NCI-H1092 treated with DMSO at 0.1 percent for 48 hours (cell line): ENCODE measurements at places on chromosomes 1 and 21.

GRCh38 chr1:101235216-101235695 lies 1.6 kb upstream of the S1PR1 start:
- DNase-seq: no peak

DNA sequence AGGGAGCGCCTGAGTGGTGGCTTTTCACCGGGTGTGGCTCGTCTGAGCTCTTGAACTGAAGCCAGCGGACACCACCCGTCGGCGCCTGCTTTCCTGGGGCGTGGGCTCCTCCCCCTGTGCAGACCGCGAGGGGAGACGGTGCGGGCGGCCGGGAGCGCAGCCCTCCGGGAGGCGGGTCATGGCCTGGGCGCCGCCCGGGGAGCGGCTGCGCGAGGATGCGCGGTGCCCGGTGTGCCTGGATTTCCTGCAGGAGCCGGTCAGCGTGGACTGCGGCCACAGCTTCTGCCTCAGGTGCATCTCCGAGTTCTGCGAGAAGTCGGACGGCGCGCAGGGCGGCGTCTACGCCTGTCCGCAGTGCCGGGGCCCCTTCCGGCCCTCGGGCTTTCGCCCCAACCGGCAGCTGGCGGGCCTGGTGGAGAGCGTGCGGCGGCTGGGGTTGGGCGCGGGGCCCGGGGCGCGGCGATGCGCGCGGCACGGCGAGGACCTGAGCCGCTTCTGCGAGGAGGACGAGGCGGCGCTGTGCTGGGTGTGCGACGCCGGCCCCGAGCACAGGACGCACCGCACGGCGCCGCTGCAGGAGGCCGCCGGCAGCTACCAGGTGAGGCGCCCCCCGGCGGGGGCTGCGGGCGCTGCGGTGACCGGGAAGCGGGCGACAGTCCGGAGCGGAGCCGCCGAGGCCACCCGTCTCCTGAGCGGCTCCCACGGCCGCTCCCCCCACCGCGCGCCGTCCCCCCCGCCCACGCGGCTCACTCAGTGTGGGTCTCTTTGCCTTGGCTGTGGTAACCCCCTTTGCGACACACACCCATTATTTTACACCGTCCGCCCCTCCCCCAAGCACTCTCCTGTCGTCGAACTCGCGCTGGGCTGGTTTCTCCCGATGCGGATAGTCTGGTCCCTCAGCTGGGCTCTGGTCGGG lies at the start of gene TRIM58:
Gene TRIM58 (plus strand): TSS at position 119 of the 916 bp plus-strand sequence. CDS start 60 bp downstream, at position 179.
- DNase-seq: no peak

DNA sequence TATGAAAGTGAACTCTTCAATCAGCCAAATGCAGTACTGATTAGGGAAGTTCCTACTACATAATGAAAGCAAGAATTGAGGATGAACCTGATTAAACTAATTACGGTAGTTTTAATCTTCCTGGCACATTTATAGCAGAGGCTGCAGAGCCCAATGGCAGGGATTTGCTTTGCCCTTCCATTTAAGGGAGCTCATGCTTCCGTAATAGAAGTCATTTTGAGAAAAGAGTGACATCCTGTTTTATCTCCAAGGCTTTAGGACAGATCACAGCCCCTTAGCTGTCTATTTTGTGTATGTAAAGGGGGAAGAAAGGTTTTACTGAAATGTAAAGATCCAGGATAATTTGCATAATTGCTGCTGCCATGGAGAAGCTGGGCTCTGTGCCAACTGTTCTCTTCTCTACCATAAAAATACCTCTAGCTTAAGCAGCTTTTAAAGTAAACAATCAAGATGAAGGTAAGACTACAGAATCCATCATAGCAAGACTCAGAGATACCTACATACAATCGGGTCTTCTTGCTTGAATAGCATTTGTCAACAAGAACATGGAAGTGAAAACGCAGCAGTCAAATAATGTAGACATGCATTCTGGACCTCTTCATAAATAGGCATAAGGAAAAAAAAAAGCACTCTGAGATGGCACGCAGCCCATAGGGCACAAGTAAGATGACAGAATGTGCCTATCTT lies 62.5 kb downstream of the ASH1L start:
- DNase-seq: peak; percentile 70

- no peak for DNase-seq
Observed at GRCh38 chr21:44726826-44727225, 15.5 kb upstream of the TSPEAR start.

DNA sequence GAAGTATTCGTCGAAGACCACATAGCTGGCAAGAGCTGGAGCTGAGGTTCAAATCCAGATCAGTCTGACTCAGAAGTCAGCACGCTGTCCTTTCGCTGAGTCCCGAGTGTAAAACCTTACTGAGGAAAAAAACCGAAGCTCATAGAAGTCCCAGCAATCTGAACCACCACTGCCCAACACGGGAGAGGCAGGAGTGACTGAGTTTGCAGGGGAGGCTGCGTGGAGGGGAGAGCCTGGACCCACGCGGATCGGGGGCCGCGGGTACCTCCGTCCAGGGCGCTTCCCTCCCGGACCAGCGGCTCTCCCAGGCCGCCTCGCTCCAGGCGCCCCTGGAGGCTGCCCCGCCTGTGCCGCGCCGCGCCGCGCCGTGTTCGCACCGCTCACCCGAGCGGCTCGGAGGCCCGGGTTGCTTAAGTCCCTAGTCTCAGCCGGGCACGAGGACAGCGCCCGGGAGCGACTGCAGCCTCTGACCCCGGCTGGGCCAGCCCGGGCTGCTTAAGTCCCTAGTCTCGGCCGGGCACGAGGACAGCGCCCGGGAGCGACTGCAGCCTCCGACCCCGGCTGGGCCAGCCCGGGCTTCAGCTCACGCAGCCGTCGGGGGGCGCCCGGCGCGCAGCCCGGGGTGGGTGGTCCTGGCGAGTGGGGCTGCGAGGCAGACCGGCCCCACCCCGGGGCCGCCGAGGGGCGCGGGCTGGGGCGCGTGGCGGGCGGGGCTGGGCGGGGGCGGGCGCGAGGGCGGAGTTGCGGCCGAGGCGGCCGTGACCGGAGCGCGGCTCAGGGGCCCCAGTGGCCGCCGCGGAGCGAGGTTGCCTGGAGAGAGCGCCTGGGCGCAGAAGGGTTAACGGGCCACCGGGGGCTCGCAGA lies at the start of gene ADAMTSL4:
Gene ADAMTSL4 (plus strand): TSS at position 777 of the 864 bp plus-strand sequence. CDS start 2,881 bp downstream, outside the sequence.
- DNase-seq: peak; percentile 69

DNA sequence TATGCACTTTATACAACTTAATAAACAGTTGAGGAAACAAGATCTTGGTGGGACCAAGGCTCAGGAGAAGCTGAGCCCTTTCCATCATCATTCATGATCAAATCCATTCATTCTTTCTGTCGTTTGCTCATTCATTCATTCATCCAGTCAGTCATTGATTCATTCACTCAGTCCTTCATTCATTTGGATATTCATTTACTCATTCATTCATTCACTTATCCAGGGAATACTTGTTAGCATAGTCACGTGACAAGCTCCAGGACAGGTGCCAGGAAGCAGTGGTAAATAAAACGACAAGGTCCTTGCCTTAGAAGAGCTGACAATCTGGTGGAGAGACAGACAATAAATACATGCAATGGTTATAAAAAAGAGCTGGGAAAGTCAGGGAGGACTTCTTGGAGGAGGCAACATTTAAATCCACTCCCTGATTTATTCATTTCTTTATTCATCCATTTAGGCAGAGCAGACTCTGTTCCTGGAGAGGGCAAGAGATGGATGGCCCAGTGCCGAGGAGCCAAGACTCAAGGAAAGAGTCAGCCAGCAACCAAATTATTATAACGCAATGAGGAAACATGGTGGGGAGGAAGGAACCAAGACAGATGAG lies 74.1 kb upstream of the CASZ1 start:
- DNase-seq: peak; percentile 31

GRCh38 chr1:229841230-229841629 lies 215.2 kb downstream of the URB2 start:
- DNase-seq: no peak

GRCh38 chr21:31580866-31581276 lies 78.6 kb upstream of the SOD1 start:
- DNase-seq: peak; percentile 65

DNA sequence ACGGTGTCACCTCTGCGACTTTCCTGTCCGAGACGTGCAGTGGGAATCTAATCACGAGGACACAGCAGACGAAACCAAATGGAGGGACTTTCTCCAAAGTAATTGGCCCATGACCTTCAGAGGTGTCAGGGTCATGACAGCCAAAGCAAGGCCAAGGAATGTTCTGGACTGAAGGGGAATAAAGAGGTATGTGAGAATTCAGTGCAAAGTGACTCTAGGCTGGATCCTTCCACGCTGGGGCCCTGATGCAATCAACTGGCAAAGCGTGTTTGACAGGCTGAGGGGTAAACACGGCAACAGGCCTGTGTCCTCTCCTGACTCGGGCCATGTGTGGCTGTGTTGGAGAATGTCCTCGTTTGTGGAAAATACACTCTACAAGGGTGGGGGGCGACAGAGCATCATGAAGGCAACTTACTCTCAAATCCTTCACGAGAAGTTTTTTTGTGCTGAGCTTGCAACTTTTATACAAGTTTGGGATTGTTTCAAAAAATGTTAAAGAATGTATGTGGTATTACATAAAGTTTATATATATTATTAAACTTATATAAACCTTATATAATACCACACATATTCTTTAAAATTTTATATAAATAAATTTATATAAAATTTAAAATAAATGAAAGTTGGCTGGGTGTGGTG lies 1.7 kb downstream of the CFAP74 start:
- DNase-seq: no peak

GRCh38 chr1:244920911-244921761 lies 56.8 kb upstream of the HNRNPU start:
- DNase-seq: no peak

- peak; percentile 80 for DNase-seq
Observed at GRCh38 chr1:36486439-36487335, 4.0 kb upstream of the CSF3R start.

DNA sequence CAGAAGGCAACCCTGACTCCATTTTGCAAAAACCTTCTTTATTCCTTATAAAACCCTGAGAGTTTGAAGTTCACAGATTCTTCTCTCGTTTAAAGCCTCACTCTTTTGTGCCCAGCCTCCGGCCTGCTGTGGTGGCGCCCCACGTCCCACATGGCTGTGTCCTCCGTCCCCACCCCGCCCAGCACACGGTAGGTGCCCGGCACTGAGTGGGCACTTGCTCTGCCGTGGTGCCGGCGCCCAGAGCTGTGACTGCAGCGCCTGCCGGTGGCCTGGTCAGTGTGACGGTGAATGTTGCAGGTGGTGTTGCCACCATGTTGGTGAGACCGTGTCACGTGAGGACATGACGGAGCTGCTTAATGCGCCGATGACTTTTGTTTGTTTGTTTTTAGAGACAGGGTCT lies 9.4 kb downstream of the ATAD3A start:
- DNase-seq: no peak

DNA sequence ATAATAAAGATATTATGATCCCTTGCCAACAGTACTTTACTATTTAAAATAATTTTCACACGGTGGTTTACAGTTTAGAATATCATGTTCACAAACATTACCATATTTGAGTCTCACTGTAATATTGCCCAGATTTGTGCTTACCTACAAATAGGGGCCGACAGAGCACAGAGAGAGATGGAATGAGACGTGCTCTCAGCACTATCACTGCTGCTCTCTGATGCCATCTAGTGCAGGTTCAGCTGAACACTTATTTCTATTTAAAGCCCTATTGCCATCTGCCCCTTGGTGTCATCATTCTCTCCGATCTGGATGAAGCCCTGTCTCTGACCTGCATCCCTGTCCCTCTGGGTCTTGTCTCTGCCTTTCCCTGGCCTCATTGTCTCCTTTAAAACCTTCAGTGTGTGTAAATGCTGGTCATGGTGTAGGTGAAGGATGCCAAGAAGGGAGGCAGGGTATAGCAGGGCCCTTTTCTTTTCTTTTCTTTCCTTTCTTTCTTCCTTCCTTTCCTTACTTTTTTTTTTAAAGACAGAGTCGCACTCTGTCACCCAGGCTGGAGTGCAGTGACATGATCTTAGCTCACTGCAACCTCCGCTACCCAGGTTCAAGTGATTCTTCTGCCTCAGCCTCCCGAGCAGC lies 6.9 kb upstream of the GPATCH4 start:
- DNase-seq: peak; percentile 84

DNA sequence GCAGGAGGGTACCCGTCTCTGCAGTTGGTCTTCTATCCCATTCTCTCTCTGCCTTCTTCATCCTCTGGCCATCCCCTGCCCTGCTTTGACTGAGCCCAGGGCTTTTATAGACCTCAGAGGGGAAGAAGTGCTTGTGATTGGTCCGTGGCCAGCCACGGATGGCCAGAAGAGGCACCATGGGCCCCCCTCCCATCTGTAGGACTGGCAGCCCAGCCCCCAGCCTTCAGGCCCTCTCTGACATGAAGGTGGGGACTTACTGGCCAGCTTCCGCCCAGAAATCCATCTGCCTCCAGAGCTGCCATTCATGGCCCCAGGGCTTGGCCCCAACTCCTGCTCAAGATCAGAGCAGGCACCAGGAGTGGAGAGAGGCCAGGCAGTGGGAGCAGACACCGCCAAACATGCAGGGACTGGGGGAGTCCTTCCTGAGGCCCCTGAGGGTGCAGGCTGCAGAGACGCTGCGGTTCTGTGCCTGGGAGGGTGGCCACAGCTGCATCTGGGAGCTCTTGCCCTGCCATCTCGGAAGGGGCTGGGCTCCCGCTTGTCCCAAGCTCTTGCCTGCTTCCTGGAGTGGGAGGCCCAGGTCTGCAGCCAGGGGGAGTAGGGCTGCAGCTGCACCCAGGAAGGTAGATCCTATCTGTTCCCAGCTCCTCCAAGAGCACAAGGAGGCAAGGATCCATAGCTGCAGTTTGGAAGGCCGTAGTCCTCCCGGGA lies 698.6 kb upstream of the B3GALT2 start:
- no peak for DNase-seq

DNA sequence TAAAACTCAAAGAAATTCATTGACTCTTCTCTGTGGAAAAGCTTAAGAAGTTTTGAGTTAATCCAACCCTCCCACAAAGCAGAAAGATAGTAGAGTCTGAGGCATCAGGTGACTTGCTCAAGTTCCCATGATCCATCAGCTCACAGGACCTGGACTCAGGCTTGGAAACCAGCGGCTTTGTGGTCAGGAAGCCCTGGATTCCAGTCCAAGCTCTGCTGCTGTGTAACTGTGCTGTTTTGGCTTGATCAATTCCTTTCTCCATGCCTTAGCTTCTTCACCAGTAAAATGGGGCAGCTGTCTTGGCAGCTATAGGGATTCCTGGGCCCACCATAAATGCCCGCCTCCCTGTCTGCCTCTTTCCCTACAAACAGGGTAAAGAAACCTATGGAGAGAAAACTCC lies 180.2 kb downstream of the HIVEP3 start:
- no peak for DNase-seq

GRCh38 chr1:236030534-236030933 lies 34.4 kb downstream of the NID1 start:
- no peak for DNase-seq
